ENCODE measurements at places on chromosomes 12 and 14. TPM values are rescaled to one million over a fixed set of nuclear protein-coding genes. Genes with fewer than 3 reads are reported as not detected.
A peak's percentile ranks its signal among the peaks of the same experiment; 100 is the strongest.

DNA sequence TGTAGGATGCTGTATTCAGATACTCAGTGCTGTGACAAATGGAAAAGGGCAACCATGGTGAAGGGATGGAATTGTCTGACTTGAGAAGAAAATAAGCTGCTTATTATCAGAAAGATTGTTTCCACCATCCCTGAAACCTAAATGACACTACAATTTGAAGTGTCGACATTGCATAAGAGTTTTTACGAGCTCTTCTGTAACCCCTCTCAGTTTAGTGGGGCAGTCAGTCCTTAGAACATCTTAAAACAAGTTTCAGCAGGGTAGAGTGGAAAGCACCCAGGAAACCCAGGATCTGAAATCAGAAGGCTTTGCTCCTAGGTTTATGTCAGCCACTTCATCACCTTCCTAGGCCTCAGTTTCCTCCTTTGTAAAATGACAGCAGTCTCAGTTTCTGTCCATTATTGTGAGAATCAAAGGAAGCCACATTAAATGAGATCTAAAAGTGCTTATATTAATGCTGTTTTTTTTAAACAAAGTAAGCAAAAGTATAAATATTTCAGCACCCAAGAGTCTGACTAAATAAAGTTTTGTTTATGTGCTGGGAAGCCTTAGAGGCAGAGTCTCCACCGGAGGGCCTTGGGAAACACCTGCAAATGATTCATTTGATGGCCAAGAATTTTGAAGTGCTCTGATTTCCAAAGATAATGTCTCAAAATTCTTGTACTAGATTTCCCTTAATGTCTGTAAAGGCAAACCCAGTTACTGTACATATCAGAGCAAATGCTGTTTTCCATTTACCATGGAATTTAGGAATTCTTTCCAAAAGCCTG lies 1.8 kb downstream of the IFT43 start:
- H3K36me3 ChIP-seq, result peaks cover 13% of the 10 kb centered on the region
- no peak overlapping the region for H3K27ac ChIP-seq
- DNase-seq, result no peak
- H3K27me3 ChIP-seq, result no peaks in the 10 kb centered on the region
- H3K4me3 ChIP-seq, result peak overlapping the region; percentile 5

DNA sequence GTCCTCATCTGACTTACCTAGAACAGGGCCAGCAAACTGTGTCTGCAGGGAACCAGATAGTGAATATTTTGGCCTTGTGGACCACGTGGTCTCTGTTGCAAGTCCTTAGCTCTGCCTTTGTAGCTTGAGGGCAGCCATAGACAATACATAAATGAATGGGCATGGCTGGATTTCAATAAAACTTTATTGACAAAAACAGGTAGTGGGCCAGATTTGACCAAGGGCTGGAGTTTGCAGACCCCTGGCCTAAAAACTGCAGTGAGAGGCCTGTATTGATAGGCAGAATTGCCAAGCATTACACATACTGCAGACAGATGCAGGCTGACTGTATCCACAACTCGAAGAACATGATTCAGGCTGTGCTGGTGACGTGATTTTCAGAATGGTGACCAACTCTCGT lies 25.3 kb downstream of the CCDC63 start:
- no peaks in the 10 kb centered on the region for H3K36me3 ChIP-seq
- no peak overlapping the region for H3K4me3 ChIP-seq
- DNase-seq, result no peak
- H3K27me3 ChIP-seq, result peaks cover 10% of the 10 kb centered on the region
- no peak overlapping the region for H3K27ac ChIP-seq

GRCh38 chr12:40474630-40475029 lies 217.6 kb upstream of the CNTN1 start:
- no peak overlapping the region for H3K4me3 ChIP-seq
- H3K4me1 ChIP-seq, result no peaks in the 10 kb centered on the region
- H3K36me3 ChIP-seq, result no peaks in the 10 kb centered on the region
- no peak overlapping the region for H3K27ac ChIP-seq
- DNase-seq, result no peak

GRCh38 chr12:123973552-123974341 lies 732 bp downstream of the ZNF664 start:
- H3K4me1 ChIP-seq, result peaks cover 12% of the 10 kb centered on the region
- peak overlapping the region; percentile 98 for H3K27ac ChIP-seq
- no peaks in the 10 kb centered on the region for H3K27me3 ChIP-seq
- peak overlapping the region; percentile 85 for H3K4me3 ChIP-seq

- H3K36me3 ChIP-seq, result no peaks in the 10 kb centered on the region
- DNase-seq, result no peak
- H3K4me3 ChIP-seq, result no peak overlapping the region
- peaks cover 6% of the 10 kb centered on the region for H3K27me3 ChIP-seq
- H3K27ac ChIP-seq, result no peak overlapping the region
These were observed 13.0 kb downstream of the GTSF1 start for GRCh38 chr12:54460317-54460923.

- no peak for DNase-seq
- peaks cover 24% of the 10 kb centered on the region for H3K27me3 ChIP-seq
- no peak overlapping the region for H3K4me3 ChIP-seq
- H3K4me1 ChIP-seq, result peaks cover 14% of the 10 kb centered on the region
- no peak overlapping the region for H3K27ac ChIP-seq
These were observed 20.7 kb downstream of the TSPAN9 start for GRCh38 chr12:3097836-3098235.

DNA sequence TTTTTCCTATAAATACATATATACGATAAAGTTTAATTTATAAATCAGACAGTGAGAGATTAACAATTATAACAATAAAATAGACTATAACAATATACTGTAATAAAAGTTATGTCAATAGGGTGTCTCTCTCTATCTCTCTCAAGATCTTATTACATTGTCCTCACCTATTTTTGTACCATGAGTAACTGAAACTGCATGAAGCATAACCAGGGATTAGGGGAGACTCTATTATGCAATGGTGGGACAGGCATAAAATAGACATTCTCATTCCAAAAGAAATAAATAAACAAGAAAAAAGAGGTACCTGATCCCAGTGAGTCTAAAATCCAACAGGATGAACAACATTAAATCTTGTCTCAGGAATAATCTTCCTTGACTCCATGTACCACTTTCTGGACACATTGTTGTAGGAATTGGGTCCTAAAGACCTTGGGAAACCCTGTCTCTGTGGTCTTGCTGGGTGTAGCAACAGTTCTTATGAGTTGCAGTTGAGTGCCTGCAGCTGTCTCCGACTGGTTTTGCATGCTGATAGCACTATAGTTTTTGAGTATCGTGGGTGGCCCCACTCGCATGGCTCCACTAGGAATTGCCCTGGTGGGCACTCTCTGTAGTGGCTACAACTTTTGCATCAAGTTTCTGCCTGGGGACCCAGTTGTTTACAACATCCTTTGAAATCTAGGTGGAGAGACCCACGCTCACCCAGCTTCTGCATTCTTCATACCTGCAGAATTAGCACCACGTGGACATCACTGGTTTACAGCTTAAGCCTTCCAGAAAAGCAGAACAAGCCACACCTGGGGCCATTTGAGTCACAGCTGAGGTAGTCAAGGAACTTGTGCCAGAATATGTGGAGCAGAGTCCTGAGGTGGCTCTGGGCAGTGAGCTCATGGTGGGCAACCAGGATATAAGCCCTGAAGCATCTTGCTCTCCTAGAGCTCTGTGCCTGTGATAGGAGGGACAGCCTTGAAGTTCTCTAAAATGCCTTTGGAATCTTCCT lies 204.7 kb downstream of the KITLG start:
- H3K27me3 ChIP-seq, result no peaks in the 10 kb centered on the region
- peak overlapping the region; percentile 29 for H3K4me3 ChIP-seq
- no peaks in the 10 kb centered on the region for H3K4me1 ChIP-seq
- H3K27ac ChIP-seq, result no peak overlapping the region
- no peaks in the 10 kb centered on the region for H3K36me3 ChIP-seq

- no peak overlapping the region for H3K4me3 ChIP-seq
- no peak overlapping the region for H3K27ac ChIP-seq
- H3K36me3 ChIP-seq, result peaks cover 6% of the 10 kb centered on the region
- no peaks in the 10 kb centered on the region for H3K27me3 ChIP-seq
- no peak for DNase-seq
- no peaks in the 10 kb centered on the region for H3K4me1 ChIP-seq
These were observed 39.9 kb downstream of the INSM2 start for GRCh38 chr14:35573911-35574310.

GRCh38 chr12:22282283-22282682 lies 52.2 kb downstream of the ST8SIA1 start:
- H3K36me3 ChIP-seq, result no peaks in the 10 kb centered on the region
- H3K4me1 ChIP-seq, result no peaks in the 10 kb centered on the region
- peaks cover 38% of the 10 kb centered on the region for H3K27me3 ChIP-seq
- no peak overlapping the region for H3K27ac ChIP-seq
- no peak overlapping the region for H3K4me3 ChIP-seq

GRCh38 chr14:53894456-53894855 lies 62.2 kb downstream of the BMP4 start:
- peaks cover 15% of the 10 kb centered on the region for H3K27me3 ChIP-seq
- H3K27ac ChIP-seq, result no peak overlapping the region
- no peaks in the 10 kb centered on the region for H3K4me1 ChIP-seq
- no peaks in the 10 kb centered on the region for H3K36me3 ChIP-seq

DNA sequence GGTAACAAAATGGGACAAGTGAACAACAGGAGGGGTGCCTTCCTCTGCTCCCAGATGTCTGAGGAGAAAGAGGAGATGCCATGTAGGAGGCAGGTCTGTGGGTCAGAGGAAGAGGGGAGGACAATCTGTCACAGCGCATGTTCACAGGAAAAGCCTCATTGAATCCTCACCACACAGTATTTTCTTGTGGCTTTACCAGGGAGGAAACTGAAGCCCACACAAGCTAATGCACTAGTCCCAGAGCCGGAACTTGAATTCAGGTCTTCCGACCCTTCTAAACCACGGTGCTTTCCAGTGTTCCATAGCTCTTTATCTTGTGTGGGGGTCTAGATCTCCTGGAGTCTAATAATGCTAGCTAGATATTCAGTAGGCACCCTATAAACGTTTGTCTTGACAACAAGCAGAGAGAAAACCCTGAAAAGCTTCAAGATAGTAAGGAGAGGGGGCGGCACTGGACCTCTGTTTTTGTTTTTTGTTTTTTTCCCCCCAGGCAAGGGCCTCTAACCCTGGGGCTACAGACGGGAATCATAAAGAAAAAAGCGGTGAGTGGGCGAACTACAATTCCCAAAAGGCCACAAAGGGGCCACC lies 371 bp upstream of the SHMT2 start:
- peaks cover 58% of the 10 kb centered on the region for H3K4me1 ChIP-seq
- peaks cover 1% of the 10 kb centered on the region for H3K36me3 ChIP-seq
- DNase-seq, result no peak
- peak overlapping the region; percentile 96 for H3K27ac ChIP-seq

DNA sequence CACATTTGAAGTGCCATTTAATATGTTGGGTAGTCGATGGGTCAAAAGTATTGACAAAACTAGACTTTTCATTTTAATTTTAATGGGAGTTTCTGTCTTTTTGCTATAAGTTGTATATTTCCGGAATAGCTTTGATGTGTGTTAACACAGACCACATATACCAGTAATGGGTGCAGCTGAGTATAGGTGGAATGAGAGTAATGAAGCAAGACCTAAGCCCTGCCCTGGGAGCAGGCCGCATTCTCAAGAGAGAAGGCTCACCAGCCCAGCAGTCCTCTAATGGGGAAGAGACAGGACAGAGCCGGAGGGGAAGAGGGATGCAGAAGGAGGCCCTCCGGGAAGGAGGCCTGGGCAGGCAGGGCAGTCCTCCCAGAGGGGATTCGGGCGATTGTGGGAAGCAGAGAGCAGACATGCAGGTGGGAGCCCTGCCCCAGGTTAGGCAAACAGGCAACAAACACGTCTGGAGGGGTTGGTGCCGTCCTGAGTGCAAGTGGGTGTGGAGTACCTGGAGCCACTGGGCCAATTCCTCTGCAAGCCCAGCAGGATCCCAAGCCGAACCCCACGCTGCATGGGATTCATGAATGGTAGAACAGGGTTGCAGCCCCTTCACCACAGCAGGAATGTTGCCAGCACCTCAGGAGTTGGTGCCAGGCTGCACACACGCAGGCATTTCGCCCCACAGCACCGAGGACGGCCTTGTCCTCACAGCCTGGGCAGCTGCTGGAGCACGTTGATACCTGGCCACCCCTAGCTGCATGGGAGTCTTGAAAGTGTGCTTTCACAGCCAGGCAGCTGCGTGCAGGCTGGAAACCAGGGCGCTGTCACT lies 7.8 kb downstream of the CKB start:
- no peak overlapping the region for H3K27ac ChIP-seq
- H3K4me1 ChIP-seq, result peaks cover 11% of the 10 kb centered on the region
- H3K36me3 ChIP-seq, result no peaks in the 10 kb centered on the region
- H3K27me3 ChIP-seq, result peaks cover 12% of the 10 kb centered on the region

- peaks cover 26% of the 10 kb centered on the region for H3K4me1 ChIP-seq
- H3K4me3 ChIP-seq, result no peak overlapping the region
- H3K36me3 ChIP-seq, result peaks cover 57% of the 10 kb centered on the region
- no peak for DNase-seq
- no peak overlapping the region for H3K27ac ChIP-seq
- no peaks in the 10 kb centered on the region for H3K27me3 ChIP-seq
These were observed 59.1 kb upstream of the SLC6A13 start for GRCh38 chr12:321606-322326.

DNA sequence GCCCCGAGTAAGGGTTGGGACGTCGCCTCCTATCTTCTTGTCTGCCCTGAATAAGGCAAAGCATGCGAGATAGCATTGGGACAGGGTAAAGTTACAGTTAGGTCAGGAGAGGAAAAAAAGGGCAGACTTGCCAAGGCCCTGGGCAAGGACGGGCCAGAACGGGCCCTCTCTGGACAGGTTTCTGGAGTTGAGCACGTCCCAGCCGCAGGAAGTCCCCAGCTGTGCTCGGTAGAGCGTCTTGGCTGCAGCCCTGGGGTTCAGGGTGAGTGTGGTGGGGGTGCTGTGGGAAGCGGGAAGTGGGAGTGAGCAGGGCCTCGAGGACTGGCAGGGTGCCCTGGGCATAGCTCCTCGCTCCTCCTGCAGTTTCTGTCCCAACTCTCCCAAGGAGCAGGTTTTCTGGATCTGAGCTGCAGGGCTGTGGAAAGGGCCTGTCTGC lies 5.4 kb downstream of the RPS6KL1 start:
- H3K27ac ChIP-seq, result no peak overlapping the region
- no peak overlapping the region for H3K4me3 ChIP-seq
- H3K36me3 ChIP-seq, result no peaks in the 10 kb centered on the region
- H3K4me1 ChIP-seq, result no peaks in the 10 kb centered on the region
- H3K27me3 ChIP-seq, result no peaks in the 10 kb centered on the region

DNA sequence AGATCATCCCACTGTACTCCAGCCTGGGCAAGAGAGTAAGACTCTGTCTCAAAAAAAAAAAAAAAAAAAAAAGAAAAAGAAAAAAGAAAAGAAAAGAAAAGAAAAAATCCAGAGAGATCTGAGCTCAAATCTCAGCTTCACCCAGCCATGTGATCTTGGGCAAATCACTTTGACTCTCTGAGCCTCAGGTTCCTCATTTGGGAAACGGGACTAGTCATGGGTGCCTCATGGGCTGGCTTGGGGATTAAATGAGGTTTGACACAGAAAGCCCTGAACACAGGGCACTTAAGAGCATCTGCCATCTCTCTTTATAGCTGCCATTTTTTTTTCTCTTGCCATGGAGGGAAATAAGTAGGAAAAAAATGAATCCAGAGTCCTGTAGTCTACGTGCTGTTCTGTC lies 86.2 kb upstream of the MYL2 start:
- no peaks in the 10 kb centered on the region for H3K36me3 ChIP-seq
- H3K4me3 ChIP-seq, result no peak overlapping the region
- DNase-seq, result no peak
- no peaks in the 10 kb centered on the region for H3K4me1 ChIP-seq
- no peak overlapping the region for H3K27ac ChIP-seq

OTUB2 gene
- 0.22 TPM for polyA plus RNA-seq

LRP1-AS gene
- not detected for polyA plus RNA-seq

KLHL33 gene
- 0.40 TPM for polyA plus RNA-seq
